SHP77 treated with DMSO at 0.1 percent for 48 hours (cell line): ENCODE measurements at places on chromosomes 3 and 15.
A peak's percentile ranks its signal among the peaks of the same experiment; 100 is the strongest.

DNA sequence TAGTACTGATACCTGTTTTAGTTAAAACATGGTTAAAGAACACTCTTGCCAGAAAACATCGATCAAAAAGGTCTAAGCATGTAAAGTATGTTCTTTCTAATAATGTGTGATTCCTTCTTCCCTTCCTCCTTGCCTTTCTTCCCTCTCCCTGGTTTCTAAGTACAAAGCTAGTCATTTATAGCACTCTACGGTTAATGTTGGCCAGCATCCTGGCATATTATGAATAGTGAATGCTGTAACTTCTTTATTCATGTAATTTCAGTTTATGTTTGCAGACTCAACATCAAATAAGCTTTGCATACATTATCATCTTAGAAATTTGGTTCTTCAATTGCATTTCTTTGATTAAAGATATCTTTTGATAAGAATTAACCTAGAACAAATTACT is 27.1 kb downstream of the P2RY12 start:
- no peak for DNase-seq

- no peak for DNase-seq
These were observed 122.8 kb upstream of the LPP start for GRCh38 chr3:188031121-188031520.

DNA sequence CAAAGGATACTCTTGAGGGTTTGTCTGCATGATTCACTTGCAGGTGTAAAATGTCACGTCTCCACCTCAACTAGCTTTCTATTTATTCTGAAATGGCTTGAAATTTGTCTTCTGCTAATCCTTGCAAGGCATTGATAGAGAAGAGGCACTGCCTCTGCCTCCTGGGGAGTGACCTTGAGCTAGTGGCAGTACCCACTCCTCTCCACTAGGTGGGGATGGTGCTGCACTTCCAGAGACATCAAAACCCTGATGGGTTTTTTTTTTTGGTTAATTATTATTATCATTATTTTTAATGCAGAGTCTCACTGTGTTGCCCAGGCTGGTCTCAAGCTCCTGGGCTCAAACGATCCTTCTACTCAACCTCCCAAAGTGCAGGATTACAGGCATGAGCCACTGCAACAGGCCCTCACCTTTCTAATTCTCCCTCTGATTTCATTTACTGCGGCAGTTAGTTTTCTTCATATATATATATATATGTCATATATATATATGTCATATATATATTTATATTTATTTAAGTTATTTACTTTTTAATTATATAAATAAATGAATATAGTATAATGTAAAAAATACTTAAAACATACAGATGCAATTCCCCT is 117.6 kb upstream of the EIF1B start:
- no peak for DNase-seq

- DNase-seq, result no peak
These were observed 194.6 kb downstream of the GABRG3 start for GRCh38 chr15:27165590-27165989.

DNA sequence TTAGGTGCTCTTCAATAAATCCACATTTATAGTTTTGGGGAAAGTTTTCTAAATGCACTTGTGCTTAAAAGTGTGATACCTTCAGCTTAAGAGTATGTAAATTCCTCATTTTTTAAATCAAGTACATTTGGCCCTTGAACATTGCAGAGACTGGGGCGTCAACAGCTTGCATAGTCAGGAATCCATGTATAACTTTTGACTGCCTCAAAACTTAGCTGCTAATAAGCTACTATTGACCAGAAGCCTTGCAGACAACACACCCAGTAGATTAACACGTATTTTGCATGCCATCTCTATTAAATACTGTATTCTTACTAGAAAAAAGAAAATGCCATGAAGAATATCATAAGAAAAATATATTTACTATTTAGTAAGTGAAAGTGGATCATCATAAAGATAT is 1211.8 kb upstream of the ALCAM start:
- DNase-seq, result no peak

- DNase-seq, result no peak
These were observed 17.5 kb downstream of the AQR start for GRCh38 chr15:34951993-34952392.

GRCh38 chr15:61996056-61996635 is 64.1 kb downstream of the VPS13C start:
- no peak for DNase-seq

GRCh38 chr3:40254891-40255290 is 54.6 kb upstream of the EIF1B start:
- no peak for DNase-seq

- DNase-seq, result no peak
These were observed 180.7 kb downstream of the SLCO3A1 start for GRCh38 chr15:92034227-92034626.

GRCh38 chr3:156582532-156583183 is 27.7 kb upstream of the SSR3 start:
- no peak for DNase-seq

DNA sequence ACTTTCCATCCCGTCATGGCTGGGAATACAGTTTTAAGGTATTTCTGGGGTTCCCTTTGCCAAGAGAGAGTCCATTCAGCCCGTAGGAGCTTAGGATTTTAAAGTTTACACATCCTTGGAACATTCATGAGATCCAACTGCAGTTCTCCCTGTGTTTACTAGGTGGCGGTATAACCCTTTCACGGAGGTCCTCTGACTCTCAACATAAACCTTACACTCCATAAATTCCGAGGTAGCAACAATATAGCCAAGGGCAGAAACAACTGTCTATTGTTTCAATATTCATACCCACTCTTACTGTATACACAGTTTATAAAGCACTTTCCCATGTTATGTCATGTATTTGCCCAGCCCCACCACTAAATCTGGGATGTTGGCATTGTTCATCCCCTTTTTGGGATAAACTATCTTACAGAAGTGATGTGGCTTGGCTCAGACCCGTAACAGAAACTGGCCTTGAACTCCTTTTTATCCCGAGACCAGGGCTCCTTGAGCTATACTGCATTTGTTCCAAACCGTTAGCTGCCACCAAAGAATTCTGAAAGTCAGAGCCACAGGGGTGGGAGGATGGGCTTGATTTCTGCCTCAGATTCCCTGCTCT is 69.2 kb upstream of the COL6A5 start:
- no peak for DNase-seq

- no peak for DNase-seq
These were observed 84.4 kb upstream of the MFGE8 start for GRCh38 chr15:88997531-88997930.

- DNase-seq, result no peak
These were observed 9.1 kb downstream of the MRPS11 start for GRCh38 chr15:88476635-88477060.

DNA sequence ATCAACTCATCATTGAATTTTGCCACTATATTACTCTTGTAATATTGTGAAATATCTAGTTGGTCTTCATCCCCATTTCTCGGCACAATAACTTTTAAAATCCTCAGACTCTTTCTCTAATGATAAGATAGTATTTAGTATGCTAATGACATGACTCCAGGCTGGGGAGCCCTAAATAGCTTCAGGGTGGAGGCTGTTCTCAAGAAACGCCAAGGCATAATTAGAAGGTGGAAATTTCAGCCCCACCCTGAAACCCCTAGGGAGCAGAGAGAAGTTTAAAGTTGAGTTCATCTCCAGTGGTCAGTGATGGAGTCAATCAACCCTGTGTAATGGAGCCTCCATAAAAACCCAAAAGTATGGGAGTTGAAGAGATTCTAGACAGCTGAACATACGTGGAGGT is 81.1 kb upstream of the SERPINI2 start:
- no peak for DNase-seq

DNA sequence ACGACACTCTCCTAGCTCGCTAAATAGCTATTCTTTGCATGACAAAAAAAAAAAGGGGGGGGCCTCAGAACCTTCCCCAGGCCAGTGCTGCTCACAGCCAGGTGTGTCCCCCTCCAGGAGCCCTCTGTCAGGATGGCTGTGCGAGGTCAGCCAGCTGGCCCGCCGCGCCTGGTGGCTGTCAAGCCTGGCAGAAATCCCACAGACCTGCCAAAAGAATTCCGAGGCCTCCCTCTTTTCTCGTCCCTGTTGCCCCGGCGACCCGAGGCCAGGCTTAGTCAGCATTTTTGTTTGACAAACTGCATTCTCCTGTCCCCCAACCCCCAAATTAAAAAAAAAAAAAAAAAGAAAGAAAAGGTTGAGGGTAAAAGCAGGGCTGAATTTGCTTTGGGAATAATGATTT is 61.9 kb downstream of the TM4SF4 start:
- peak; percentile 48 for DNase-seq

GRCh38 chr3:37519661-37520060 is 342.0 kb upstream of the CTDSPL start:
- DNase-seq, result no peak

GRCh38 chr15:63836579-63836978 is 2.8 kb upstream of the HERC1 start:
- DNase-seq, result no peak
